Cardiac ventricle fibroblast (primary cell): ENCODE measurements at places on chromosomes 3 and 15. TPM values are rescaled to one million over a fixed set of nuclear protein-coding genes. Genes with fewer than 3 reads are reported as not detected.

Gene AGBL1
- not detected in 2 replicates for total RNA-seq

Gene CHRNA5
- 0.29 and 3.5 TPM in 2 replicates for total RNA-seq

Gene CLDN16
- not detected in 2 replicates for total RNA-seq

Gene SEMA7A
- 3.2 and 4.4 TPM in 2 replicates for total RNA-seq

Gene PLSCR5
- total RNA-seq: not detected in 2 replicates

Gene ERICH6
- total RNA-seq: not detected in 2 replicates

Gene NR1I2
- not detected in 2 replicates for total RNA-seq

Gene EDEM1
- total RNA-seq: 38.4 and 54.6 TPM in 2 replicates

Gene MAP1A
- total RNA-seq: 22.8 and 24.6 TPM in 2 replicates
